Caki2 (cell line): ENCODE measurements at places on chromosomes 6 and 20.

DNA sequence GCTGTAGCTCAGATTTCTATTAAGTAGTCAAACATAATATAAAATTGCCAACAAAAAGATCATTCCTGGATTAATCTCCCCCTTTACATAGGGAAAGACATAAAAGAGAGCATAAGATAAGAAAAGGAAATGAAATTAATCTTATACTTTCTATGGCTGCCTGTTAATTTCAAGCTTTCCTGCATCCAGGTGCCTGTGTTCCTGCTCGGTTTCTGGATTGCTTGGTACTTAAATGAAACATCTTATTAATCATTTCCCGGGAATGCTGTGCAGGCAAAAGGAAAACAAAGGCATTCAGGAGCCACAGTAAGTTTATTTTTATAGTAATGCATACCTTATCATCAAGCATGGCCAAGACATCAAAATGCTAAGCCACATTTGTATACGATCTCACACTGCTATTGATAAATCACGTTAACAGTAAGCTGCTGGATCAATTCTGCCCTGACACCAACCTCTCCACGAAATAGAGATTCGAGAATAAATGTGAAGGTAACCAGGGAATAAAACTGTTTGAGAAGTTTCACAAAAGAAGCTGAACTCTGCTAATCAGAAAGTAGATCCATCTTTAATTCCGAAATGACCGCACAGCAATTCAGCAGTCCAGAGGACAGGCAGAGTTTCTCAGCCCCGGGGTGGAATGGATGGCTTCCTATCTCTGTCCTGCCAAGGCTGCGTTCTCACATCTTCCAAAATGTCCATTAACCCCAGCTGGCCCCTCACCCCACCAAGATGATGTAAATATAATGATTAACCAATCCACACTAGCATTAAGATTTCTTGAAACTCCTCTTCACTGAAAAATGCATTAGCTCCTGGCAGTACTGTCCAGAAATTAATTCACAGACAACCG is 32.6 kb upstream of the APCDD1L start:
- DNase-seq, result peak; percentile 79

GRCh38 chr6:41080621-41081020 is 7.8 kb downstream of the NFYA start:
- no peak for DNase-seq

DNA sequence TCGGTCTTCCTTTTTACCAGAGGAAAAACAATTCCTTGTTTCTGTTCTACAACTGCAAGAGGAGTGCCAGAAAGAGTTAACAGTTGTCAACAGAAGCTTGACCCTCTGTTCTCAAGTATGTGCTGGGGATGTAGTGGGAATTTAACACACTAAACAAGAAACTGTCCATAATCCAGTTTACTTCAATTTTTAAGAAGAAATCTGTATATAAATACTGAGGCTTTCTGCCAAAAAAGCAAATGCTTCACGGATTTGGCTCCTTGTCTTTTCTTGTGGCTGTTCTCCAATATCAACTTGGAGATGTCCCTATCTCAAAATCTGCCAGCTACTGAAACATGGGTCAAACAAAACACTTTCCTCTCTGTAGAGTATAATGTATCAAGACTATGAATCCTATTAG is 26.8 kb downstream of the REV3L start:
- no peak for DNase-seq

DNA sequence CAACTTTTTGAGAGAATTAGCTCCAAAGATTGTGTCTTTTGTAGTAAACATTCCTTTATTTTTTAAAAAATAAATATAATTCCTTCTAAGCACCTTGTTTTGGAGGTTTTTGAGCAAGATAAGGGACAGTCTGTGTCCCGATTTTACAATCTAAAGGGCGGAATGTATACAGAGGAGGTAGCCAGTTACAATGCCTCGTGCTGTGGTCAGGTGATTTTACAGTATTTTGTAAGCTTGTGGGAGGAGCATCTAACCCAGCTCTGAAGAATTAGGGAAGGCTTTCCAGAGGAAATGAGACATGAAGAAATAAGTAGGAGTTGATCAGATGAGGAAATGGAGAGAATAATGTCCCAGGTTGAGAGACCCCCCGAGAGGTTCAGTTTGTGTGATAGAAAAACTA is 1.3 kb downstream of the HINT3 start:
- peak; percentile 56 for DNase-seq

DNA sequence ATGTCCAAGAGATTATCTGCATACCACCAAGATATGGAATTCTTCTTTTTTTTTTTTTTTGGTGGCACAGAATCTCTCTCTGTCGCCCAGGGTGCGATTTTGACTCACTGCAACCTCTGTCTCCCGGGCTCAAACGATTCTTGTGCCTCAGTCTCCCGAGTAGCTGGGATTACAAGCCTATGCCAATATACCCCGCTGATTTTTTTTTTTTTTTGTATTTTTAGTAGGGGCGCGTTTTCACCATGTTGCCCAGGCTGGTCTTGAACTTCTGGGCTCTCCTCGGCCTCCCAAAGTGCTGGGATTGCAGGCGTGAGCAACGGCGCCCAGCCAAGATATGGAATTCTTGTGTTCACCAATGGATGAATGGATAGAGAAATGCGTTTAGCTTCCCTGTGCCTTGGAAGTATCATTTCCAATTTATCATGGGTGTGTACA is 31.0 kb downstream of the POM121L2 start:
- DNase-seq, result peak; percentile 52
